RPMI7951 (cell line): ENCODE measurements at places on chromosomes 7 and 10. TPM values are rescaled to one million over a fixed set of nuclear protein-coding genes. Genes with fewer than 3 reads are reported as not detected.

Gene ITGB8
- total RNA-seq = 18.9 and 19.7 TPM in 2 replicates

Gene KLF14
- total RNA-seq = under 0.01 and 0.12 TPM in 2 replicates

Gene OR6V1
- total RNA-seq = not detected in 2 replicates

Gene LGI1
- total RNA-seq = 0.12 TPM in 1 of 2 replicates, not detected in the other

Gene NPSR1
- not detected in 2 replicates for total RNA-seq

Gene OR2A1
- total RNA-seq = 0.20 and 1.7 TPM in 2 replicates

Gene IFIT1B
- total RNA-seq = not detected in 2 replicates

Gene NOM1
- 11.8 and 18.1 TPM in 2 replicates for total RNA-seq

Gene GATA3
- 2.5 and 4.0 TPM in 2 replicates for total RNA-seq

Gene TBX20
- total RNA-seq = 0.12 and 0.29 TPM in 2 replicates

Gene ZPBP
- total RNA-seq = not detected in 2 replicates

Gene DHX32
- total RNA-seq = 28.1 and 32.4 TPM in 2 replicates

Gene EBLN1
- total RNA-seq = not detected in 2 replicates

Gene SLC16A9
- under 0.01 TPM in 1 of 2 replicates, not detected in the other for total RNA-seq

Gene ZNF277
- 25.4 and 34.5 TPM in 2 replicates for total RNA-seq

Gene ZNF862
- total RNA-seq = 2.2 and 3.9 TPM in 2 replicates

Gene LHFPL3
- total RNA-seq = not detected in 2 replicates

Gene SEC31B
- total RNA-seq = 0.10 and 0.24 TPM in 2 replicates

Gene INTS1
- 43.3 and 49.5 TPM in 2 replicates for total RNA-seq

Gene CCDC201
- total RNA-seq = not detected in 2 replicates

Gene TRIM50
- not detected in 2 replicates for total RNA-seq

Gene SMARCD3
- total RNA-seq = 12.6 and 13.2 TPM in 2 replicates

Gene GALNT17
- not detected in 2 replicates for total RNA-seq

Gene MKI67
- total RNA-seq = 41.8 and 48.5 TPM in 2 replicates

Gene UROS
- total RNA-seq = 55.6 and 70.5 TPM in 2 replicates

Gene TAS2R5
- not detected in 2 replicates for total RNA-seq

Gene ANKRD1
- total RNA-seq = 0.29 and 0.36 TPM in 2 replicates

Gene XRCC2
- total RNA-seq = 7.9 and 8.3 TPM in 2 replicates

Gene CTAGE8
- total RNA-seq = 0.39 TPM in 1 of 2 replicates, not detected in the other

Gene SPAM1
- not detected in 2 replicates for total RNA-seq

Gene GNAT3
- total RNA-seq = not detected in 2 replicates

Gene CYP2C19
- total RNA-seq = 0.12 and 0.29 TPM in 2 replicates

Gene PTF1A
- not detected in 2 replicates for total RNA-seq

Gene STEAP1
- 30.0 and 30.3 TPM in 2 replicates for total RNA-seq

Gene GHRHR
- total RNA-seq = not detected in 2 replicates

Gene SLC18A3
- not detected in 2 replicates for total RNA-seq

Gene SRGN
- 333 and 345 TPM in 2 replicates for total RNA-seq

Gene TMEM140
- total RNA-seq = 7.1 and 7.6 TPM in 2 replicates

Gene SPDYE2
- total RNA-seq = not detected in 2 replicates

Gene UCMA
- total RNA-seq = not detected in 2 replicates

Gene ELAPOR2
- 0.10 and 0.12 TPM in 2 replicates for total RNA-seq

Gene SLC26A5
- not detected in 2 replicates for total RNA-seq

Gene BLNK
- not detected in 2 replicates for total RNA-seq

Gene NAT16
- not detected in 2 replicates for total RNA-seq
